Stimulated activated CD8-positive, alpha-beta memory T cell treated with anti-CD3 and anti-CD28 coated beads, Interleukin-7, amount 100 ng/mL, for 4 hours (primary cell): ENCODE measurements at places on chromosomes 1 and 21.

- DNase-seq: no peak
Measured at GRCh38 chr1:197178998-197179397, 32.5 kb upstream of the ASPM start.

- no peak for DNase-seq
Measured at GRCh38 chr1:72003092-72003491, 279.2 kb downstream of the NEGR1 start.

- DNase-seq: no peak
Measured at GRCh38 chr1:236602171-236602570, 2.1 kb downstream of the HEATR1 start.

GRCh38 chr1:21562896-21563295 is 53.7 kb downstream of the ALPL start:
- DNase-seq: no peak

DNA sequence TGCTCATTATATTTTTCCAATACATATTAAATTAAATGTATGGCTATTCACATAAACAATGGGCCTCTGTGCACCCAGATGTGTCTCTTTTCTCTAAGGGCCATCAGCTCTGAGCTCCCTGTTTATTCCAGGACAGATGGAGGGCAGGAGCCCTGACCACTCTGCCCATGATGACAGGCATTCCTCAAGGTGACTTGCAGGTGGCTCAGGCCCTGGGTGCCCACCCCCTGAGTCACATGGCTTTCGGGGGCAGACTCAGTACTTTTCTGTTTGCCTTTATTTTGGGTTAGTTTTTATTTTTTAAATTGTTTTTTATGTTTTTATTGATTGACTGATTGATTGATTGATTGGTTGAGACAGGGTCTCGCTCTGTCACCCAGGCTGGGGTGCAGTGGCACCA is 6.4 kb upstream of the LRP8 start:
- no peak for DNase-seq

DNA sequence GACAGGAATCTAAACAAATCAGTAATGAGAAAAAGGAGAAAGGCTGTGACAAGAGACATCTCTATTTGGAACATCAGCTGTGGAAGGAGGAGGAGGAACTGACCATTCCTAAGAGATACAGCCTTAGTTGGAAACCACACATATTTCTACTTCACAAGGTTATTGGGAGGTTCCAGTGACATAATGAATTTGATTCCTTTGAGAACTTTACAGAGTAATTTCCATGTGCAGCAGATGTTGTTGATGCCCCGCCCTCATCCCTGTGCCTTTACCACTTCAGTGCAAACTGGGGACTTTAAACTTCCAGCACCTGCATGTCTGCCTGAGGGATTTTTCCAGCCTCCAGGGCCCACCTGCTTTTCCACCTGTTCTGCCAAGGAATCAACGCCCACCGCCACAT is 9.3 kb upstream of the ST6GALNAC5 start:
- DNase-seq: no peak

GRCh38 chr1:78286686-78287085 is 204.1 kb upstream of the PTGFR start:
- DNase-seq: no peak

DNA sequence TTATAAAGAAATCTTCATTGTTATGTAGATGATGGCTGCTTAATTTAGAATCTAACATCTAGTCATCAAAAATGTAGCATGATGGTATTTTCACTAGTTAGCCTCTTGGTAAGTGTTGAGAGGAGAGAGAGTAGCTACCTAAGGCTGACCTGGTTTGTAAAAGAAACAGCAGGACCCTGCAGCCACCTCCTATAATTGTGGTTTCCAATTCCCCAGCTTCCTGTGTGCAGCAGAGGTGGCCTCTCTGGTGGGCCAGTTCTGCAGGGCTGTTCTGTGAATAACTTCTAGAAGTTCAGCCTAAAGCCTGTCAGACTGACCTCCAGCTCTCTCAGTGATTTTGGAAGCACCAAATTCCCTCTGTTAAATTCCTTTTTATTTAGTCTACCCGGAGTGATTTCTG is 246.4 kb upstream of the LRRC7 start:
- no peak for DNase-seq

- no peak for DNase-seq
Measured at GRCh38 chr1:87963556-87963955, 634.9 kb downstream of the LMO4 start.

- no peak for DNase-seq
Measured at GRCh38 chr1:43303471-43304313, 2.9 kb downstream of the TIE1 start.

DNA sequence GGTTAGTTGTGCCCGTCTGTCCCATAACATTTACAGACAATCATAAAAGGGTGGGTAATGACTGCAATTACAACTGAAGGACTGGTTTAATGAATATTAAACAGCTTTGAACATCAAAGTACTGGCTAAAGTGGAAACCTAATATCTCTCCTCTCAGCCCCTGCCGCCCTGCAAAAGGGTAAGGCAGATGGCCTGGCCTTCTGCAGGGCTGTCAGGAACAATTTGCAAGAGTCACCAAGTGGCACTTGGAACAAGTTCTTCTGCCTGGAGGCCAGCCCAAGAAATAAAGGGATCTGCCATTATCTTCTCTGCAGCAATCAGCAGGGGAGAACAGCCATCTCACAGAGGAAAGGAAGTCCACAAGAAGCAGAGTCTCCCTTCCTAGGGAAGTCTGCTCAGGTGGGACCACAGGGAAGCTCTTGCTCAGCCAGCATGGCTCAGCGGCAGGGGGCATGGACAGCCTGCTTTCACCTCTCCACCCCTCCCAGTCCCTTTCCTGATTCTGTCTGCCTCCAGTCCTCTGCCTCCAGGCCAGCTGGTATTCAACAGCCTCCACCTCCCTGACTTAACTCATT is 96.1 kb downstream of the TRABD2B start:
- DNase-seq: no peak

DNA sequence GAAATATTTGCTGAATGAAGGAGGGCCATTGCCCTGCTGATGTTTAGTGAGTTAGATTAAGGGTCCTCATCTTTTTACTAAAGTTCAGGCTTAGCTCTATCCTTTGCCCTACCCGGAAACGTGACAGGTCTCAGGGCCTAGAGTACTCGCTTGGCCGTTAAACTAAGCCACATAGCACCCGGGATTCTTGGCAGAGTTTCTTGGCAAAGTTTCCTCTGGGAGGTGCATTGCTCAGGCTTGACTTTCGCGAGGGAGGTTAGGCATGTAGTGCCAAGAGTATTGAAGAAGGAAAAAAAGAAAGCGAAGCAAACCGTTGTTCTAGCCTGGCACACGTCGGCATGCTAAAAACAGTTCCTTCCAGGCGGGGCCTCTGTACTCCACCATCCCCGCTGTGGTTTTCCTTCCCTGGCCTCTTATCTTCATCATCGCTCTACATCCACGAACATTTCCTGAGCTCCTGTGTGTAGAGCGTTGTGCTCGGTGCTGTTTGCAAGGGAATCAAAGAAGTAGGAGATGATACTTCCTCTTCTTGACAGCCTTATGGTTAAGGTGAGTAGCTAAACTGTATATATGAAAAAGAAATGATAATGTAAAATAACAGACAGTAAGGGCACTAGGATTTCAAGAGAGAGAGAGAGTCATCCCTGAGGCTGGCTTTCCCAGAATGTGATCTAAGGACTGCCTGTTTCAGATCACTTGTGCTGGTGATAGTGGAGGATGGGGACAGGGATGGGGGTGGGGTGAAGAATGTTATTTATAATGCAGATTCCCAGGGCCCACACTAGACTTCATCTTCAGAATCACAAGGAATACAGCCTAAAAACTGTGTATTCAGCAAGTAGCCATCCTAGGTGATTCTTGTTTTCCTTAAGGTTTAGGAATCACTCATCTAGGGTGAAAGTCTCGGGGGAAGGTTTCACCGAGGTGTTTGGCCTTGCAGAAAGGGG is 18.8 kb downstream of the RNF220 start:
- DNase-seq: no peak

GRCh38 chr1:207077470-207078377 is 10.9 kb upstream of the C4BPB start:
- DNase-seq: peak; percentile 35

DNA sequence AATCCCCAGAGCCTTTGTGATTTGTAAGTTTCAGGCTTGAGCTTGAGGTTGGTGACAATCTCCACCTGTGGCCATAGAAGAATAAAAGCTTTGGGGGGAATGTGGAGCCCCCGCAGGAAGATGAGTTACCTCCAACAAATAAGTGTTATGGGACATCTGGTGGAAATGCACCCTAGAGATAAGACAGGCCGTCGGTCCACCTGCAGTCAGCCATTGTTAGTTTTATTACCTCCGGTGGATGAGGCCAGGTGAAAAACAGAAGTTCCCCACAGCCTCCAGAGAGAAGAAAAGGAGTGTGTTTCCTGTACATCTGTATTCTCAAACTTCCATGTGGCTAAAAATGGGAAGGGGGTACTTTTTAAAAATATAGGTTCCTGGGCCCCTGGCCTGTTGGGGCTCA is 137.4 kb downstream of the KAZN start:
- DNase-seq: no peak

- DNase-seq: no peak
Measured at GRCh38 chr1:3509721-3510120, 55.3 kb downstream of the ARHGEF16 start.

- DNase-seq: no peak
Measured at GRCh38 chr1:78291418-78291817, 199.4 kb upstream of the PTGFR start.

DNA sequence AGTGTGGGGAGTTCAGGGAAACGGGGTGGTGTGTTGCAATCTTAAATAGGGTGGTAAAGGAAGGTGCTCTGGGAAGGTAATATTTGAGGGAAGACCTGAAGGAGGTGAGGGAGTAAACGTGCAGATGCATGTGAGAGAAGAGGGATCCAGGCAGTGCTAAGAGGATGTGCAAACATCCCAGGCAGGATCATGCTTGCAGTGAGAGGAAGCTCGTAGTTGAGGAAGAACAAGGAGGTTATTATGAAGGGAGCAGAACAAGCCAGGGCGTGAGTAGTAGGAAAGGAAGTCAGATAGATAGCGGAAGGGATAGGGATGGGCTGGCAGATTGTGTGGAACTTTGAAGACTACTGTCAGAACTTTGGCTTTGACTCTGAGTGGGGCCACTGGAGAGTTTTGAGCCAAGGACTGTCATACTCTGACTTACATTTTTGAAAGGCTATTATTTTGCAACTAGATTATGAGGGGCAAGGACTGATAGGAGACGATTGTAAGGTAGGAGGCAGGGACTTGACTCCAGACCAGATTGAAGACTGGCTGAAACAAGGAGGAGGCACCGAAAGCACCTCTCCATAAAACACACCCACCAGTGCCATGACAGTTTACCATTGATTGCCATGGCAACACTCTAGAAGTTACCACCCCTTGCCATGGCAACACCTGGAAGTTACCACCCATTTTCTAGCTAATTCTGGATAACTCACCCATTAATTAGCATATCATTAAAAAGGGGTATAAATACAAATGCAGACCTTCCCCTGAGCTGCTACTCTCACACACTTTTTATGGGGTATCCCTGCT is 67.0 kb downstream of the XCL2 start:
- DNase-seq: no peak

GRCh38 chr1:40244138-40244744 is 3.5 kb upstream of the TMCO2 start:
- DNase-seq: no peak

DNA sequence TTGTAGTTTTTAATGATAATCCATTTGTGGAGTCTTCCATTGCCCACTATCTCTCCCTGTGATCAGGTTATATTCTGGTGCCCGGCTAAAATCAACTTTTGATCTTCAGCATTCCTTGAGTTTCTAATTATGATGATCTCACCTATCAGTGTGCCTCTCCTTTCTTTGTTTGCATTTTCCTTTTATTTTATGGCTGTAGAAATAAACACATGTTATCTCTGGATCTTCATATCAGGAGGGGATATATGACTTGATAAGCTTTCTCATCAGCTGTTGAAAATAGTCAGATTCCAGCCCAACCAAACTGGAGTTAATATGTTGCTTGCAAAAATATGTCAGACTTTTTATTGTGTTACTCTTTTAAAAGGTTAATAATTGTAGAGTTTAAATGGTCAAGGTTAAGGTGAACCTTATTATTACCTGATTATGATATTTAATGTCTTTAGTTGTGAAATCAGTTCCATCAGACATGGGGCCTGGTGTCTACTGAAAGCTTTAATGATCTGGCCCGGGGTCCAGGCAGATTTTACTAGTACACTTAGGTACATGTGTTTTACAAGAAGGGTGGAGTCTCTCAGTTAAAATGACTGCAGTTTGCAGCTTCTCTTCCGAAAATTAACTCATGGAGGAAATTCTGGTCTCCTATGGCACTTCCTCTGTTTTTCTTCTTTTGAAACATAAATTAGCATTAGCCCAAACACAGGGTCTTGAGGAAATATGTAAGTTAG is 12.8 kb downstream of the KRTAP24-1 start:
- DNase-seq: no peak

GRCh38 chr1:12163210-12163609 is 3.6 kb upstream of the TNFRSF1B start:
- no peak for DNase-seq

GRCh38 chr21:41634211-41634694 is 126.3 kb upstream of the TMPRSS2 start:
- no peak for DNase-seq

- no peak for DNase-seq
Measured at GRCh38 chr1:45275054-45275453, 51.6 kb upstream of the HPDL start.

DNA sequence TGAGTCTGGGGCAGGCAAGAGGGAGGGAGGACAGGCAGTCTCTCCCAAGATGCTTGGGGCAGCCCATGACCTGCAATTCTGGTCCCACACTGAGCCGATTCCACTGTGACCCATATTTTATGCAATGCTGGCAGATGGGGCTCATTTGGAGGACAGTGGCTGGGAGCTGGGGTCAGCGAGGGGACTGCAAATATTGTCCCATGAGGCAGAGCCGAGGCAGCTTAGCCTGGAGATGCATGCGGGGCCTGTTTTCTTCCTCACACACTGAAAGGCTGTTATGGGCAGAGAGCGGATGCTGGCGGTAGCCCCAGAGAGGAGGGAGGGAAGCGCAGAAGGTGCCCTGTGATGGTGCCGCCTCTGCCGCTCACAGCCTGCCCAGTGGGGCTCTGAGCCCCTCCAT is 128.5 kb upstream of the POU3F1 start:
- no peak for DNase-seq

- DNase-seq: no peak
Measured at GRCh38 chr1:151512801-151513625, 1.8 kb downstream of the CGN start.

DNA sequence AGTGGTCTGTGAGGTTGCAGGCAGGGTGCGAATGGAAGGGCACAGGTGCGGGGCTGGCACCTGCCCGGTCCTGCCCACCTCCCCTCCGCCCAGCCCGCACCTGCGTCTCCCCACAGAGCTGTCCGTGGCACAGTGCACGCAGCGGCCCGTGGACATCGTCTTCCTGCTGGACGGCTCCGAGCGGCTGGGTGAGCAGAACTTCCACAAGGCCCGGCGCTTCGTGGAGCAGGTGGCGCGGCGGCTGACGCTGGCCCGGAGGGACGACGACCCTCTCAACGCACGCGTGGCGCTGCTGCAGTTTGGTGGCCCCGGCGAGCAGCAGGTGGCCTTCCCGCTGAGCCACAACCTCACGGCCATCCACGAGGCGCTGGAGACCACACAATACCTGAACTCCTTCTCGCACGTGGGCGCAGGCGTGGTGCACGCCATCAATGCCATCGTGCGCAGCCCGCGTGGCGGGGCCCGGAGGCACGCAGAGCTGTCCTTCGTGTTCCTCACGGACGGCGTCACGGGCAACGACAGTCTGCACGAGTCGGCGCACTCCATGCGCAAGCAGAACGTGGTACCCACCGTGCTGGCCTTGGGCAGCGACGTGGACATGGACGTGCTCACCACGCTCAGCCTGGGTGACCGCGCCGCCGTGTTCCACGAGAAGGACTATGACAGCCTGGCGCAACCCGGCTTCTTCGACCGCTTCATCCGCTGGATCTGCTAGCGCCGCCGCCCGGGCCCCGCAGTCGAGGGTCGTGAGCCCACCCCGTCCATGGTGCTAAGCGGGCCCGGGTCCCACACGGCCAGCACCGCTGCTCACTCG is 23.3 kb downstream of the FTCD start:
- no peak for DNase-seq
